Esophagus squamous epithelium (tissue), 5 donors: ENCODE measurements at places on chromosomes 3 and 15.

DNA sequence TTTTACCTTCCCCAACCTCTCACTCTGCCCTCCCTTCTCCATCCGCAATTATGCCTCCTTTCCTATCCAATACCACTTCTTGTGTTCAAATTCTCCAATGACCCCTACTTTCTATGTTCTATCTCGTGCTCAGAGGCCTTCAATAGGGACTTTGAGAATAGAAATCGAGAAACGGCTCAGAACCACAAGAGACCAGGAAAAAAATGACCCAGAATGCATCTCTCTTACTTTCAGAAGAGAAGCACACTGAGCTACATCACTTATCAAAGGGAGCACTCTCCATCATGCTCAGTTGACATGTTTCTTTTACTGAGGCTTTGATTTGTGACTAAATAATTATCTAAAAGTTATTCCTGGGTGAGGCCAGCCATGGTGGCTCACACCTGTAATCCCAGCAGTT lies 162.4 kb upstream of the PRICKLE2 start:
- no peak for DNase-seq

DNA sequence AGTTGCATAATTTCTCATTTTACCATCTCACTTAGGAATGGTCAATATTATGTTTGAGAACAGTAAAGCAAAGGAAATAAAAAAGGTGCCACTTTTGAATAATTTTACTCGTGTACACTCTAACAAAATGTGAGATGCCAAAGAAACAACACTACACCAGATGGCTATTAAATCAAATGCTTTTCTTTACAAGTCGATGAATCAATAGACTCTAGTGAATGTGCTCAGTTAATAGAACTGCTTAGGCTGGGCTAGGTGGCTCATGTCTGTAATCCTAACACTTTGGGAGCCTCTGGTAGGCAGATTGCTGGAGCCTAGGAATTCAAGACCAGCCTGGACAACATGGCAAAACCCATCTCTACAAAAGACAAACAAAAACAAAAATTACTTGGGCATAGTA lies 87.9 kb downstream of the ZNF609 start:
- DNase-seq = no peak

DNA sequence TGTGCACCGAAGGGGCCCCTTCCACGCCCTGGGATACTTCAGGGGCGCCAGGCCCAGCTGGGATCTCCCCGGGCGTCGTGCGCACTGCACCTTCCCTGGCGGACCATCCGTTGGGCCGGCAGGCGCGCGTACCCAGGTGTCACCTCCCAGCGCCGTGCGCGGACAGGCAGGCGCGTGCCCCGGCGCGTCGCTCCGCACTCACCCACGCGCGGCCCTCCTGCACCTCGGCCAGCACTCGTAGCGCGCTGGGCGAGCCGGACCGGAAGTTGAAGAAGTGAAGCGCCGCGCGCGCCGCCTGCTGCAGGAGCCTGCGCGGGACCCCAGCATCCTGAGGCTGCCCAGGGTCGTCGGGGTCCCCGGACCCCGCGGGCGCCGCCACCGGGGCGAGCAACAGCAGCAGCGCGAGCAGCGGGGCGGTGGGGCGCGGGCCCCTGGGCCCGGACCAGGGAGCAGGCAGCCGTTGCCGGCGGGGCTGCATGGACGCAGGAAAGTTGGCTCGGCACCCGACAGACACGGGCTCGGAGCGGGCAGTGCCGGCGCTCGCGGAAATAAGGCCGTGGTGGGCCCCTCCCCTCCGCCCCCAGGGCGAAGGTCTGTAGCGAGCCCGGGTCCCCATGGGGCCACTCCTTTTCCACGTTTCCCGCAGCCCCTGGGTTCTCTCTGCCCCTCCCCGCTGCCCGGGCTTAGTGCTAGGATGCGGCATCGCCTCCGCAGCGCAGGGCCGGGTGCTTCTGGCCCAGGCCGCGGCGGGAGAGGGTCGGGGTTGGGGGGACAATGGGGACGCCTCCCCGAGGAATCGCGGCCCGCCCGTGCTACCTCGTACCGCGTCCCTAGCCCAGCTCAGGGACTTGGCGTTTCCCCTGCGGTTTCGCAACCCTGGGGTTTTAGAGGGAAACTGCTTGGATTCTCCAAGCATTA lies at the start of gene RARRES1:
Gene RARRES1 (minus strand): TSS at position 520 of the 918 bp plus-strand sequence. CDS start 42 bp downstream, at position 478.
- no peak for DNase-seq

DNA sequence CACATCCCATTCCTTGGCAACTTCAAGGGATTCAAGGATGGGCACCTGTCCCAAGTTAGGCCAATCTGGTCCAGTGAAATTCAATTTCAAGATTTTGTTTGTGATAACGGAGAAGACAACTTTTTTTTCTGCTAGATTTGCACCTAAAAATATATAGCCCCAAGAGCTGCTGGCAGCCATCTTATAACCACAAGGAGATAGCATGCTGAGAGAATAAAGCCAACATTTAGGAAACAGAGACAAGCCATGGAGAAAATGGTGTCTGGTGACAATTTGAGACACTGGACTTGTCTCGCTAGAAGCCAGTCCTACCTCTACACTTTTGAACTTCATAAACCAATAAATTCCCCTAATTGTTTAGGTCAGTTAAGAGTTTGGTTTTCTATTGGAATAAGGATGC lies 5.4 kb downstream of the PARL start:
- no peak for DNase-seq

DNA sequence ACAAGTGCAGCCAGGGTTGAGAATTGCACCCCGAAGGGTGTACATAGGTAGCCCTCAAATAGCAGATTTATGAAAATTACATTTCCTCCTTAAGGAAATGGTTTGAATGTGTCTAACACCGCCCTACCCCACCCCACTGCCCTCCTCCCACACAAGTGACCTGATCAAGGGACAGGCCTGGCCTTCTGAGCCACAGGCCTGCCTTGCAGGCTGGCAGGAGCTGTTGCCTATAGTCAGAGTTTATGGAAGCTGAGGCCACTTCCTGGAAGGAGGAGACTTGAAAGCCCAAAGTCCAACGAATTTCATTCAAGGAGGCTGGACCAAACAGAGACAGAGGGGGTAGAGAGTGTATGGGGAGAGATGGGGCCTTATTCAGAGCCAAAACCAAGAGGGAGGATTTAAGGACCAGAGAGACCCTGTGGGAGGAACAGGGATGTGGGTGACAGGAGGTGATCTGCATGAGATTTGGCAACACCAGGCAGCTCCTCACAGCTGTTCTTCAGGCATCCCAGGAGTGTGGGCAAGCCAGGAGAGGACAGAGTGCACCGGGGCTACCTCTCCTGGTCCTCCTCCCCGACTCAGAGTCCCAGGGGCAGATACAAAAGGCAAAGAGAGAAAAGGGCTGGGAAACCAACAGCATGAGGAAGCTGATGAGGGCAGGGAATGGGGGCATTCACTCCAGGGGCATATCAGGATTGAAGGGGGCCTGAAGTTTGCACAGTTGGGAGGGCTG lies 100.4 kb upstream of the HES1 start:
- no peak for DNase-seq
